GM23248 (cell line): ENCODE measurements at places on chromosomes 1 and 21. TPM values are rescaled to one million over a fixed set of nuclear protein-coding genes. Genes with fewer than 3 reads are reported as not detected.

- H3K27ac ChIP-seq = no peak overlapping the region
- H3K27me3 ChIP-seq = no peaks in the 10 kb centered on the region
- peak; percentile 23 for DNase-seq
- no peak overlapping the region for H3K4me3 ChIP-seq
- peaks cover 25% of the 10 kb centered on the region for H3K36me3 ChIP-seq
These were observed 15.2 kb downstream of the DBT start for GRCh38 chr1:100234432-100234831.

DNA sequence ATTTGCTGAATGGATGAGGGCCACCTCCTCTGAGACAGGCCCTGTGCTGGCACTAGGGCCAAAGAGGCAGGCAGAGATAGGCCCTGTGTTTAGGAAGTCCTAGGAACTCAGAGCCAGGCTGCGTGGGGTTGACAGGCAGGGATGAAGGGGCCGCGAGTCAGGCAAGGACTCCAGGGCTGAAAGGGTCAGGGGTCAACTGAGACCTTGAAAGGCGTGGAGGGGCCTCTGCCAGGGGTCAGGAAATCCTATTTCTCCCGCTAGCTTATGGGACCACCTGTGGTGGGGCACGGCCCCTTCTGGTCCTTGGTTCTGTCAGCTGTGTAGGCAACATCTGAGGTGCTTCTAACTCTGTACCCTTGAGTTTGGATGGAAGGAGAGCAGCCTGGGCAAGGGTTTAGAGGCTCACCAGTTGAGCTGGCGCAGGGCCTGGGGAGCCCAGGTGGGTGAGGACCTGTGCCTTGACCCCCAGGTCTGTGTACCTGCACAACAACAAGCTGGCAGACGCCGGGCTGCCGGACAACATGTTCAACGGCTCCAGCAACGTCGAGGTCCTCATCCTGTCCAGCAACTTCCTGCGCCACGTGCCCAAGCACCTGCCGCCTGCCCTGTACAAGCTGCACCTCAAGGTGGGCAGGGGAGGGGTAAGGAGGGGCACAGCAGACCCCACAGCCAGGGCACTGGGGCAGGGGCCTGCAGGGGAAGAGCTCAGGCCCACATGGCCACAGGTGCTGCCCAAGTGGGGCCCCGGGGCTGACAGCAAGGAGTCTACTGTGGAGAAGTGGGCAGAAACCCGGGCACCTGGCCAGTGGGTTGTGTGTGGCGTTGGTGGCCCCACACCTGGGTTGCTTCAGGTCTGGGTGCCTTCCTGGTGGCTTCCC, 14.9 kb downstream of the PODN start:
- no peaks in the 10 kb centered on the region for H3K27me3 ChIP-seq
- no peak overlapping the region for H3K27ac ChIP-seq
- no peak for DNase-seq
- H3K36me3 ChIP-seq = no peaks in the 10 kb centered on the region
- H3K4me1 ChIP-seq = no peaks in the 10 kb centered on the region

DNA sequence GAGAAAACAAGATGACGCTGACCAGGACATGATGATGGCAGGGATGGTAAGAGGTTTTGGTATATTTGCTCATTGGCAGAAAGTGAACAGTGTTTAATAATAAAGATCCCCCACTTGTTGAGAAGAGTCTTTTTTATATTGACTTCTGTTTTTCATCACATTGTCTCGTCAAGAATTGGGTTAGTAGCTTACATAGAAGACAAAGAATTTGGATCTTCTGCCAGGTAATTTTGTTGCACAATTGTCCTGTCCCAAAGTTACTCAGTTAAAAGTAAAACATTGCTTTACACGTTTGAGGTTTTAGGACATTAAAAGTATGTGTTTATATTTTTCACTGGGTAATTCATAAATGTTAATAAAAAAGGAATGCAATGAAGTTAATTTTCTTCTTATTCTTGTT, 48.3 kb upstream of the LAMC2 start:
- peaks cover 84% of the 10 kb centered on the region for H3K36me3 ChIP-seq
- peaks cover 54% of the 10 kb centered on the region for H3K4me1 ChIP-seq
- peak overlapping the region; percentile 78 for H3K27ac ChIP-seq
- H3K27me3 ChIP-seq = no peaks in the 10 kb centered on the region

GRCh38 chr1:182191381-182192115, 130.0 kb upstream of the ZNF648 start:
- no peak for DNase-seq
- H3K36me3 ChIP-seq = no peaks in the 10 kb centered on the region
- H3K27me3 ChIP-seq = 0 out of 2 replicates have a peak, but pooled peaks cover 15% of the 10 kb centered on the region
- no peak overlapping the region for H3K4me3 ChIP-seq
- no peak overlapping the region for H3K27ac ChIP-seq
- peaks cover 10% of the 10 kb centered on the region for H3K4me1 ChIP-seq

Gene AADACL3
- total RNA-seq = not detected in 2 replicates
